ENCODE measurements at places on chromosomes 1 and 21.

- no peak for DNase-seq
Observed at GRCh38 chr1:164723296-164723798, 164.4 kb downstream of the PBX1 start.

- no peak for DNase-seq
Observed at GRCh38 chr1:56223968-56224367, 355.4 kb downstream of the PLPP3 start.

- DNase-seq, result no peak
Observed at GRCh38 chr1:204435381-204435831, 23.8 kb upstream of the PPP1R15B start.

DNA sequence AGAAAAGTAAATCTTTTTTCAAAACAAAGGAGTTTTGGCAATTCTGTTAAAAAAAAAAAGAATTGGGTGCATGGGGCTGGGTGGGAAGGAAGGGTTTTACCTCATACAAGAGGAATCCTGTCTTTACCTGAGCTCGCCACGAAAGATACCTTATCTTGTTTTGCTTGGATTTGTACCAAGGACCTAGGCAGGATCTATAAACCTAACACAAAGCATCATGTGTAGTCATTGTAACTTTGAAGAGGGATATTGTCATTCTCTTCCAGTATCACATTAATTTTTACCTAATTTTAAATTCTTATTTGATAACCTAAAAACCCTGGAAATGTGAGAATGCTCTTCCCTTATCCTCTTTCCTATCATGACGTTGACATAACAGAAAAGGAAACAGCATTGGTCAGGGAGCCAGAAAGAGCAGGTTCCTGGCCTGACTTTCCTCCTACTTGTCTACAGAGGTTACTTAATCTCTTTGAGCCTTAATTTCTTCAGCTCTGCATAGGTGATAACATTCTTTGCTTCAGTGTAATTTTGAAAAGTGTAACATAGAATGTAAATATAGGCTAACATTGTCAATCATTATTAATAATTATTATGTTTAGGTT lies 4.0 kb upstream of the LAMC1 start:
- DNase-seq, result no peak

DNA sequence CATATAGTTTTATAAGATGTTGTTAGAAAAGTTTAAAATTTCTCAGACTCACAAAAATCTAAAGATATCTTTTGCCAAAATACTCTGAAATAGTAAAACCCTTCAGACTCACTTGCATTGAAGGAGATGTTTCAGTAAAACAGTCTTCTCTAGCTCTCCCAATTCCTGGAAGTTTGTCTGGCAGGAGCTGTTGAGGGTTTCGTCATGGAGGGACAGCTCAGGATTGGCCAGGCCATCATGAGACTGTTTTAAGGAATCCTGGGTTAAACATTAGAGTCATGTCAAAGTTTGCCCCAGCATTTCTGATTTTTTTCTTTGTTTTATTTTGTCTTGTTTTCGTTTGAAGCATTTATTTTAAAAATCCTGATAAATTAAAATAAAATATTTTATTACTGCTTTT lies 293.8 kb upstream of the PBX1 start:
- DNase-seq, result no peak

DNA sequence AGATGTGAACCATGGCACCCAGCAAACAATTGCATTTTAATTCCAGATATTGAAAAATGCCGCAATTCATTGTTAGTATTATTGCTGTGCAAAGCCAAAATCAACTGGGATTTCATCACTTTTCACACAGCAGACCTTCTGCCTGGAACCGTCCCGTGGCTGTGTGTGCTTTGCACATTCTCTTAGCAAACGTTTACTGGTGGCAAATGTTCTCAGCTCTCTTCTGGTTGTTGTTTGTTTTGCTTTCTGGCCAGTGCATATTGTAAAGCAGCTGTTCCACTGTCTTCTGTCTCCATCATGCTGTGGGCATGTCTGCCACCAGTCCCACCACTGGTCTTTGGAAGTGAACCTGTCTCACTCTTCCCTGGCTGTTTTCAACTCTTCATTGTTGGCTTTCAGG lies 19.8 kb upstream of the TTLL10 start:
- DNase-seq, result no peak

- DNase-seq, result no peak
Observed at GRCh38 chr1:206691604-206692003, 6.9 kb downstream of the MAPKAPK2 start.

DNA sequence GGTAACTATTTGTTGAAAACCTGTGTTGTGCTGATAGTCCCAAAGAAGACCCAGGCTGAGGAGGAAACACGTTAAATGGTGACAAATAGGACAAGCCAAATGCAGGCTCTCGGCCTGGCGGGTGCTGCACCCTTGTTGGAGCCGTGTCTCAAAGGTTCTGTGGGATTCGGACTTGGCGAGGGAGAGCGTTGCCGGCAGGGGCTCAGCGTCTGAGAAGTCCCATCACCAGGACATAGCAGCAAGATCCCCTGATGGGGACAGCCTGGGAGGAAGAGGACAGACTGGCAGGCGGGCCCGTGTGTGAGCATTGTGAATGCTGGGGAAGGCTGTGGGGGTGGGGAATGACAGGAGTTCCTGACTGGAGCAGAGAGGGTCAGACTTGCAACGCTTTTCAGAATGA lies 142.5 kb downstream of the PGBD5 start:
- no peak for DNase-seq

GRCh38 chr1:30886710-30887428 lies 21.7 kb downstream of the SDC3 start:
- DNase-seq, result no peak

DNA sequence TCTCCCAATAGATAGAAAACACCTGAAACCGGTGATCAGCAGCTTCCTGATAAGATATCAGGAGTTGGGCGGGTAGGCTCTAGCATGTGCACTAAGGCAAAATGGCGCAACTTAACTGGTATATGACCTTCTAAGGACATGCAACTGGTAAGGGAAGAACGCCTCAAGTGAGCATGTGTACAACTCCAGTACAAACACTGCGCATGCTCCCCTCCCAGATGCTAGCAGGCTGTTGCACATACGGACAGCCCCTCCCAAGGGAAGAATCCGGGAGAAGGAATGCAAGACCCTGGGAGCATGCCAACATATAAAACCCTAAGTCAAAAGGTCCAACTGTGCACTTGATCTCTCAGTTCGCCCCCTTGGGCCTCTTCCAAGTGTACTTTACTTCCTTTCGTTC lies 110.8 kb downstream of the TSEN15 start:
- no peak for DNase-seq

- no peak for DNase-seq
Observed at GRCh38 chr1:200831091-200831490, 41.7 kb upstream of the GPR25 start.

DNA sequence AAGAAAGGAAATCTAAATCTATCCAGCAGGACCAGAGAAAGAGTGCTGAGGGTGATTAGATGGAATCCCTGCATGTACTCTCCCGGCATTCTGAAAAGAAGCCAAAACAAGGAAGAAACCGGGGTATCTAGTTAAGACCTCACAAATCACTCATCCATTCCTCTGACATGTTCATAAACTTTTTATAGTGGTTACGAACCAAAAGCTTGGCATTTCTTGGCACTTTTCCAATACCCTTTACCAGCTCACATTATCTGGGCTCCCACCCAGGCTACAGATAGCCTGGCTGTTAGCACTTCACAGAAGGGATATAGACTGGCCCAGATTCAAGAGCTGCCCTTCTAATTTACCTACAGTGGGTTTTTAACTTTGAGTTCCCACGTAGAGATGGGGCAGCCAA lies 1.8 kb upstream of the C1orf74 start:
- DNase-seq, result no peak

DNA sequence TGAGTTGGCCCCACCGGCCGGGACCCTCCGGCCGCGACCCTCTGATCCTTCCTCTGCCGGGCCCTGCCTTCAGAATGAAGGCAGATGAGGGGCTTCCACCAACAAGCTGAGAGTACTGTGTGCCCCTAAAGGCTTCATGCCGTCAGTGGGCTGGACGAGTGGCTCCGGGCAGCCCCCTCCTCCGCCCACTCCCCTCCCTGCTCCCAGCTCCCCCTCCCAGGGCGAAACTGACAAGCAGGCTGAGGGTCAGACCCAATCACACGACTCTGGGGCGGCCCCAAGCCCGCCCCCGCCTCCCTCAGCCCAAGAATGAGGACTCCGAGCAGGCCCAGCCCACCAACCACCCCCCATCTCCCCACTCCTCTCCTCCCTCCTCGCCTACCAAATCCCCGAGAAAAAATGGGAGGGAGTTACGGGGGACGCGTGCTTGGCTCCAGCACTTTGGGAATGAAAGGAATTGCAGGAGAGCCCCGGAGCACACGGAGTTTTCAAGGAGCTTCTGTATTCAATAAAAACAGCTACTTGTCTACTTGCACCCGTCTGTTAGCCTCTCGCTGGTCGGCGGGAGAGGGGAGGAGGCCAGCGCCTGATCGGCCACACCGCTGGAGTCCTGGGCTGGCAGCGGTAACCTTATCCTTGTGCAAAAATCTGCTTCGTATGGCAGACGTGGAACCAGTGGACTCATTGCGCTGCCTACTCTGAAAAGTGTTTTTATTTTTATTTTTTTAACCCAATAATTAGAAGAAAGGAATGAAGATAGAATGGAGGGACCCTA lies at the start of gene COL11A1:
TSS of gene COL11A1 (minus strand) at position 147 of the 775 bp plus-strand sequence. CDS start 344 bp downstream, outside the sequence.
- DNase-seq, result no peak

GRCh38 chr1:167169642-167170041 lies 51.0 kb upstream of the POU2F1 start:
- no peak for DNase-seq

DNA sequence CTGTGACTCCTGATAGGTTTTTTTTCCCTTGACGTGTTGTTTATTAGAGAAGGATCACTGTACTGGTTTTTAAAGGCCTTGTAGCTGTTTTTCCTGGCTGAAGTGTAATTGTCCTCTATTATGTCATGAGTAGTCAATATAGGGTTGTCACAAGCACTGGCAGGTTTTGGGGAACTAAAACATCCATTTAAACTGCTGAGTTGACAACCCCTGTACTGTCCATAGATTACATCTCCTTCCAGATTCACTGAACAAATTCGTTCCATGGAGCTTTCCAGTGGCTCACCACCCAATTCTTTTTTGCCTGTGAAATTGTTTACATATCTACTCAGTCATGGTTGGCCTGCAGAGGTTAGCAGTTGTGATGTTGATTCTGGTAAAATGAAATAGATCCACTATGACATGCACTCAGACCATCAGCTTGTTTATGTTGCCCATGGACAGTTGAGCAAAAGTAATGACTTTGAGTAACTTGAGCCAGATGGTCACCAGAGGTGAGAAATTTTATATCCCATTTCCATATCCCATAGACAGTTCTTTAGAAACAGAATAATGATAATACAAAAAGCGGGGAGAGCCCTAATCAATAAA lies 59.9 kb upstream of the QSOX1 start:
- DNase-seq, result no peak

GRCh38 chr1:93829061-93829460 lies 49.9 kb downstream of the DNTTIP2 start:
- no peak for DNase-seq

DNA sequence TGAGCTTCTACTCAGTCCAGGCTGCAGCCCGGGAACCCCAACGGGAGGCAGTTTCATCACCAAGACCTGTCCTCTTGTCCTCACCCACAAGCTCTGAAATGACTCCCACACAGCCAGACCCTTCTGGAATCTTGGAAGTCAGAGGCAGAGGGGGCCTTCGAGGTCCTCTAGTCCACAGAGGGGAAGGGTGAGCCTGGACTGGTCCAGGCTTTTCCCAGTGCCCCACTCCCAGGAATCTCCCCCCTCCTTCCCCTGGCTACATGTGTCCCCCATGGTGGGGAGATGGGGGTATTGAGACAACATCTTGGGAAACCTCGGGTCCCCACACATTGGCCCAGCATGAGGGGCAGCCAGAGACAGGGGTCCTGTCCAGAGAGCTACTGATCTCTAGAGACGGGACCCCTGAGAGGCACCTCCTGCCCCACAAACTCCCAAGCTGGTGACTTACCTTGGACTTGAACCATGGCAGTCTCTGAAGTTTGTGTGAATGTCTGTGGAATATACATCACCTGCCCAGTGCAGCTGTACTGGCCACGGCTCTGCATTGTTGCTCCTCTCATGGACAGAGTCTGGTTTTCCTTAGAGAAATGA lies 19.4 kb upstream of the SLAMF9 start:
- DNase-seq, result no peak

DNA sequence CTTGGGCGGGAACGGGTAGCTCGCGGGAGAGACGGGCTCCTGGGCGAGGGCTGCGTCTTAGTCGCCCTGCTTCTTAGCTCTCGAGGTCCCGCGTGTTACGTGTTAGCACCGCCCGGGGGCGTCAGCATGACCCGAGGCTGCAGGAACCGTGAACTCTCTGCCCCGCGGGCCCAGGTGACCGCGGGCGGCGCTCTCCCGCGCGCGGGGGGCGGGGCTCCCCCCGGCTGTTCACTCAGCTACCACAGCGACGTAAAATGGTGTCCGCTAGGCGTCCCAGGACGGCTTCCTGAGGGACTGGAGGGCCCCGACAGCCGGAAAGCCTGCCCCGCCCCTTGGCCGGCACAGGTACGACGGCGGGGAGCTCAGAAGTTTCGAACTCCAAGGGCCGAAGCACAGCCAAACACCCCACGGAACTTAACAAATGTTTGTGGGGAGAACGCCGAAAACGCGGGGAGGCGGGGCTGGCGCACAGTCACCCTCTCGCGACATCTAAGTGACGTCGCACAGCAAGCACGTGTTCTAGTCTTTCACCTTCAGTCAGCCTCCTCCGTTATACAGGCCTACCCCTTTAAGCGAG lies 780 bp upstream of the RBM15 start:
- DNase-seq, result peak; percentile 89

DNA sequence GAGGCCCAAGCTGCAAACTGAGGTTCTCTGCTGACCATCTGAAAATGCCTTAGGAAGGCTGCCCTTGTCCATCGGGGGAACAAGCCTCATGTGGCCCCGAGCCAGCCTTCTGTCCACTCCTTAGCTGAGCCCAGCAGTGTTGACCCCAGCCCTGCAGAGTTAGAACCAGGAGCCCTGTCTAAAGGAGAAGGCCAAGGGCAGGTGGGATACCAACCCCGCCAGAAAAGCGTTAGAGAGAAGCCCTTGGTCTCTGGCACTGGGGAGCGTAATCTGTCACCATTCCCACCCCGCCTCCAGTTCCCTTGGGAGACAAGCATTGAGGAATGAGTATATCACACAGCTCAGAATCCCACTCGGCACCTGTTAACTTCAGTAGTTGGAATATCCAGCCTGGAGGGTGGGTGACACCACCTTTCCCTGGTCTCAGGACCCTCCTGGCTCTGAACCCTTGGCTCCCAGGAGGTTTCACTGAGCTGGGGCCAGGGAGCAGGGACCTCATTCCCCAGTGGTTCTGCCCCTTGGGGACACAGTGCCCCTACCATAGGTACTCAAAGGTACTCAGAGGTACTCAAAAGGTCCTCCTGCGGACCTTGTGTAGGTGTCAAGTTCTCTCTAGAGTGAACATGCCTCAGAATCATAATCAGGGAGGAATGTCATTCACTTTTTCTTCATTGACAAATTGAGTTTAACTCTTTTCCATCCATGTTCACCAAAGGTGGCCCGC lies 16.4 kb downstream of the ETS2 start:
- DNase-seq, result no peak

- DNase-seq, result no peak
Observed at GRCh38 chr1:46659307-46659870, 8.8 kb downstream of the ATPAF1 start.

- no peak for DNase-seq
Observed at GRCh38 chr1:18496497-18497235, 15.9 kb downstream of the KLHDC7A start.

Data from T-helper 17 cell (primary cell).